GM23338 (cell line): ENCODE measurements at places on chromosomes 1 and 21. TPM values are rescaled to one million over a fixed set of nuclear protein-coding genes. Genes with fewer than 3 reads are reported as not detected.

DNA sequence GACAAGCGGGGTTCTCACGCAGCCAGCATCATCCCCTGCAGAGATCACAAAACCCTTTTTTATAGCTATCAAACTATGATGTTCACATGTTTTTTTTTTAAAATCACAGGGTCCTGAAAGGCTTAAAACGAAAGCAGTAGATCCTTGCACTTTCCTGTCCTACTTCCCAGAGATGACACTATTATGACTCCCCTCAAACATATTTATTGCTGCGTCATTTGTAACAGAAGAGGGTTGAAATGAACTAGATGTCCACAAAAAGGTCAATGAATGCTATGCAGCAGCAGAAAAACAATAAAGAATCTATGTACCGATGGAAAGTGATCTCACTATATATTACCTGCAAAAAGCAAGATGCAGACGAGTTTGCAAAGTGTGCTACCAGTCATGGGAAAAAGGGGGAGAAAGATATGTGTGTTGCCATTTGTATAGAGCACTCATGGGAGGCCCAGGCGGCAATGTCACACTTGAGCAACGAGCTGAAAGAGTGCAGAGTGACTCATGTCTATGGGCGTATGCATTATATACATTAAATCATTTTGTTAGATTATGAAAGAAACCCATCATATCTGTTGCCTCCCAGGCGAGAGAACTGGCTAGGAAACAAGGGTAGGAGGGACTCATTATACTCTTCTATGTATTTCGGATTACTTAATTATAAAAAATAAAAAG lies 68.9 kb upstream of the PARP1 start:
- DNase-seq = no peak

Gene LHX4
- polyA plus RNA-seq = 1.2 and 1.4 TPM in 2 replicates

- DNase-seq = no peak
These were observed 45.1 kb upstream of the SDC3 start for GRCh38 chr1:30953685-30954084.

GRCh38 chr1:86750530-86750929 lies 46.2 kb downstream of the SH3GLB1 start:
- no peak for DNase-seq

GRCh38 chr1:240385985-240386978 lies 225.7 kb downstream of the GREM2 start:
- DNase-seq = no peak
